ENCODE measurements at places on chromosomes 7 and 10.
A peak's percentile ranks its signal among the peaks of the same experiment; 100 is the strongest.

DNA sequence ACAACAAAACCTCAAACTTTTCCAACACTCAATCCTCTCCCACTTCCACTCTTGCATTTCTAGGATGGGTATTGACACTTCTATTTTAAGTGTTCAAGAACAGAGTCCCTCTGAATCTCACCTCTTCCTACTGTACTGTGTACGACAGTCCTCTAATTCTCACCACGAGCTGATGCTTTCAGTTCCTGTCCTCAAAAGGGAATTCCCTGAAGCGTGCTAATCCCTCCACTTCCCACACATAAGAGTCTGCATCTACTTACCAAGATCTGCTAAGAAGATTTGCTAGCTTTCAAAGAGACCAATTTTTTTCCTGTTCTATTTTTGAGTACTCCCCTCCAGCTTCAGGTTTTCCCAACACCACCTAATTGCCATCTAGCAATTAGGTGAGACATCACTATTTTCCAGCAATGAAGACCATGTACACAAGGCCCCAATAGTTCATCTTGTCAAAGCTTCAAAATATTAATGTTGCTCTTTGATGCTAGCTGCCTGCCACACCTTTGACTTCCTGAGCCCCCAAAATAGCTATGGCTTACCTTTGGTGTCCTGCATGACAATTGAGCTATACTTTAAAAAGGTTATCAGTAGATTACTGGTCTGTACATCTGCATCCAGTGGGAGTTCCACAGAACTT, 54.4 kb downstream of the ARMH3 start:
- no peaks in the 10 kb centered on the region for H3K36me3 ChIP-seq
- H3K4me3 ChIP-seq: no peak overlapping the region
- DNase-seq: no peak
- no peak overlapping the region for H3K27ac ChIP-seq
- H3K4me1 ChIP-seq: no peaks in the 10 kb centered on the region
- no peaks in the 10 kb centered on the region for H3K27me3 ChIP-seq

DNA sequence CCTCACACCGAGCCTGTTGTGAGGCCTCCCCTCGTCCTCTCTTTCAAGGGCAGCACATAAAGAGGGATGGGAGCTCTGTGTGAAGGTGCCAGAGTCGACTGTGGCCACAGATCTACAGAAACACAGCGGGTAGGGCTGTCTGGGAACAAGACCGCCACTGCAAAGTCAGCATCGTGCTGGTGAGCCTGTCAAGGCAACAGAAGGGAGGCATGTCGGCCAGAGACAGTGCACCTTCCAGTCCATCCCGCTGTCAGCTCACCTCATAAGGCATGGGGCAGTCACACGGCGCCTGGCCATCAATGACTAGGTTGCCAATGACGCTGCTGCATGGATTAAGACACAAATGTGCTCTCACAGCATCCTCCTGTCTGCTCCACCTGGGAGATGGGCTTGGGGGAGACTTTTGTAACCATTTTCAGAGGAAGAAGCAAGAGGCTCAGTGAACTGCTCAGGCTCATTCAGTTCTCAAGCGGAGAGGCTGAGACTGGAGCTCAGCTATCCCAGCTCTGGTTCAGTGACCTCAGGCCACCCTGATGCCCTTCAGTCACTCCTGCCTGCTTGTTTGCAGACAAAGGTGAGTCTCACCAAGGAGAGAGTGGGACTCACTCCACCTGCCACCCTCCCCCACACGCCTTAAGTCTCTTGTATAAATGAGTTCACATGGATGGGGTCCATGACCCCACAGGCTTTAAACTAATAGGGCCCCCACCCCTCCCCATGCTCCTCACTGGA, 125.5 kb downstream of the SORBS1 start:
- no peaks in the 10 kb centered on the region for H3K4me1 ChIP-seq
- no peak overlapping the region for H3K4me3 ChIP-seq
- DNase-seq: no peak
- no peaks in the 10 kb centered on the region for H3K36me3 ChIP-seq

DNA sequence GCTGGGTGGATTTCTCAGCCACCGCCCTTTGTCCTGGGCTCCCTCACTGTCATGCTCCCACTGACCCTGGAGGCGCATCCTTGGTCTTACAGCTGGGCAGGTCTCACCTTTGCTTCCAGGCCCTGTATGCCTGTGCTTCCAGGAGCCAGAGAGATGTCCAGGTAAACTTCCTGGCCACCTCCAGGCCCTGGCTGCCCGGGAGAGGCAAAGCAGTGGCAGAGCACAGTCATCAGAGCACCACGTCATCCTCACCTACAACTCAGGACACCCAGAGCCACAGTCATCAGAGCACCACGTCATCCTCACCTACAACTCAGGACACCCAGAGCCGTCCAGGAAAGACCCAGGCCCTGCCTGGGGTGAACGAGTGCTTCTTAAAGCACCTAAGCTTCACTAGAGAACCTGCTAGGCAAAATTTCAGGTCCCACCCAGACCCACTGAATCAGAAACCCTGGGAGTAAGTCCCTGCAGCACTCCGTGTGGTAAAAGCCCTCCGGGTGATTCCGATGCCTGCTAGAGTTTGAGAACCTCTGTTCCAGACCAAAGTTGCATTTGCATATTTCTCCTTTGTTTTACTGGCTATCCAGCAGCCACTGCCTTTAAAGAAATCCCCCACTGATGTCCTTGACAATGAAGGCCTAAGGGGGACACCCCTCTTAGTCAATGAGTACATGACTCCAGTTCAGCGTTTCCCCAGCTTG, 62.3 kb downstream of the DLG5 start:
- no peak overlapping the region for H3K4me3 ChIP-seq
- H3K27ac ChIP-seq: no peak overlapping the region
- no peak for DNase-seq
- no peaks in the 10 kb centered on the region for H3K27me3 ChIP-seq
- no peaks in the 10 kb centered on the region for H3K36me3 ChIP-seq

- no peak overlapping the region for H3K4me3 ChIP-seq
- no peaks in the 10 kb centered on the region for H3K27me3 ChIP-seq
- DNase-seq: no peak
- H3K4me1 ChIP-seq: no peaks in the 10 kb centered on the region
These were observed 22.5 kb upstream of the EPHB6 start for GRCh38 chr7:142832417-142832816.

- no peak overlapping the region for H3K4me3 ChIP-seq
- no peaks in the 10 kb centered on the region for H3K36me3 ChIP-seq
- no peaks in the 10 kb centered on the region for H3K4me1 ChIP-seq
These were observed 192.4 kb downstream of the PTN start for GRCh38 chr7:137151041-137151689.

- no peaks in the 10 kb centered on the region for H3K36me3 ChIP-seq
- H3K4me1 ChIP-seq: 0 out of 2 replicates have a peak, but pooled peaks cover 2% of the 10 kb centered on the region
- H3K4me3 ChIP-seq: no peak overlapping the region
- no peak for DNase-seq
These were observed 16.6 kb upstream of the ITIH2 start for GRCh38 chr10:7686351-7687171.

DNA sequence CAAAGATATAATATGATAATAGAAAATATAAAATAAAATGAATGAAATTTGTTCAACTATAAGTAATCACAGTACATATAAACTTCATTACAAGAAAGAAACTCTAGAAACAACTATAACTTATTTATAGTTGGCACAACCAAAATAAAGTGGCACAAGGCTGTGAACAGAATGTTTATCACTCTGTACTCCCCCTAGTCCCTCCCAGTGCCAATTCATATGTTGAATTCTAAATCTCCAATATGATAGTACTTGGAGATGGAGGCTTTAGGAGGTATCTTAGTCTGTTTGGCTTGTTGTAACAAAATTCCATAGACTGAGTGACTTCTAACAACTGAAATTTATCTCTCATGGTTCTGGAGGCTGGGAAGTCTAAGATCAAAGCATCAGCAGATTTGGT, 145.0 kb upstream of the TMEM229A start:
- no peak overlapping the region for H3K4me3 ChIP-seq
- no peaks in the 10 kb centered on the region for H3K4me1 ChIP-seq
- no peak overlapping the region for H3K27ac ChIP-seq

- H3K36me3 ChIP-seq: no peaks in the 10 kb centered on the region
- peaks cover 67% of the 10 kb centered on the region for H3K27me3 ChIP-seq
- H3K4me1 ChIP-seq: peaks cover 10% of the 10 kb centered on the region
- H3K4me3 ChIP-seq: peak within 1 kb of the TSS; percentile 65
- H3K27ac ChIP-seq: no peak within 1 kb of the TSS
These were observed at the start of gene RBP4 for GRCh38 chr10:93601146-93601773. Gene RBP4 (minus strand): TSS chr10:93601235. CDS start chr10:93601028, 207 bp downstream.

DNA sequence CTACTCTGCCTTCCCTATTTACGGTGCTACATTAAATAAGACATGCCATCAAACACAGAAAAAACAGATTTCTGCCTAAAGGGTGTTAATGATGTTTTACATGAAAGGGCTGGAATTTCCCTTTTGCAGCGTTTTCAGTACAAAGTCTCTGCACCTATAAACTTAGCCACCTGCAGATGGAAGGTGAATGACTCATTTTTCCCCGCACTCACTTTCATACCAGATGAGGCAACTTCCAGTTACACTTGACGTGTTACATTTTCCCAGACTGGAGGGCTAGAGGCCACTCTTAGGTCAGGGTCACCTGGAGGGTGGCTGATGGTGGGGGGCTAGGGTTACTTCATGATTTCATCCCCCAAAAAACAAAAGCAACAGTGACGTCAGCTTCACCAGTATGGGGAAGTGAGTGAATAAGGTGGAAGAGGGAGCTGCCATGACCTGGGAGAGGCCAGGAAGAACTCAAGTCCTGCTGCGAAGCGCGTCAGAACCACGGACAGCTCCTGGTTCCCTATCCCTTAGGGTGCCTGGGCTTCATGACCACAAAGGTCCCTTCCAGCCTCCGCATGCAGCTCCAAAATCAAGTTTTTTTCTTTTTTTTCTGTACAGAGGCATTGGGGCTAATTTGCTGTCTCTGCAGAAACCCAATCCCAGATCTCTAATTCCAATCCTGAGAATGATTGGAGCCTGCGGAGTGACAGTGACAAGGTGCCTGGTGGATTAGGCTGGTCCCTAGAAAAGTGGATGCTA, 94.0 kb downstream of the ADARB2 start:
- H3K4me3 ChIP-seq: no peak overlapping the region
- no peaks in the 10 kb centered on the region for H3K27me3 ChIP-seq
- peak; percentile 86 for DNase-seq
- no peak overlapping the region for H3K27ac ChIP-seq

DNA sequence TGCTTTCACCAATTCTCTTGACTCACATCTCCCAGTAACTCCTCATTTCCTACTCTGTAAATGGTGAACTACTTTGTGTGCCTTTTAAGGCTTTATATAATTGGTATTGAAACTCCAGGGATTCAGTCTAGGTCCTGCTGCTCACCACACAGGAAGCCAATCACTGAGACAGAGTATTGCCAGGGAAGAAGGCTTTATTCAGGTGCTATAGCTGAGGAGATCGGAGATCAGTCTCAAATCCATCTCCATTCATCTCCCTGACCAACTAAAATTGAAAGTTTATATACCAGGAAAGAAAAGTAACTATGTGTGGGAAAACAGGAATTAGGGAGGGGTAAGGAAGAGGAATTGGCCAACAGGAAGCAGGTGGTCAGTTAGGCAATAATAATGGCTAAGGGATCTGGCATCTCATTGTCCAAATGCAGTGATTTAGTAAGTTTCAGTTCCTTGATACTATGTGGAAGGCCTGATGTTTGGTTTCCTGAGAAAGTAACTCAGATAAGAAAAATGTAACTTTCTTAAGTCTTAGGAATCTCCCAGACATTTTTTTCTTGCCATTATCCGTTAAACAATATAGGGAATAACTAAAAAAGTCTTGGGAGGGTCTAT, 10.2 kb upstream of the SDHAF3 start:
- H3K36me3 ChIP-seq: no peaks in the 10 kb centered on the region
- H3K27me3 ChIP-seq: no peaks in the 10 kb centered on the region
- DNase-seq: no peak
- no peak overlapping the region for H3K4me3 ChIP-seq
- no peak overlapping the region for H3K27ac ChIP-seq

GRCh38 chr7:116630932-116631671, 40.9 kb upstream of the MET start:
- no peak overlapping the region for H3K4me3 ChIP-seq
- no peaks in the 10 kb centered on the region for H3K4me1 ChIP-seq
- no peaks in the 10 kb centered on the region for H3K36me3 ChIP-seq
- H3K27me3 ChIP-seq: no peaks in the 10 kb centered on the region
- no peak overlapping the region for H3K27ac ChIP-seq

GRCh38 chr10:1488970-1489548, 248.3 kb downstream of the ADARB2 start:
- peaks cover 8% of the 10 kb centered on the region for H3K4me1 ChIP-seq
- H3K36me3 ChIP-seq: no peaks in the 10 kb centered on the region
- no peaks in the 10 kb centered on the region for H3K27me3 ChIP-seq
- no peak overlapping the region for H3K4me3 ChIP-seq

DNA sequence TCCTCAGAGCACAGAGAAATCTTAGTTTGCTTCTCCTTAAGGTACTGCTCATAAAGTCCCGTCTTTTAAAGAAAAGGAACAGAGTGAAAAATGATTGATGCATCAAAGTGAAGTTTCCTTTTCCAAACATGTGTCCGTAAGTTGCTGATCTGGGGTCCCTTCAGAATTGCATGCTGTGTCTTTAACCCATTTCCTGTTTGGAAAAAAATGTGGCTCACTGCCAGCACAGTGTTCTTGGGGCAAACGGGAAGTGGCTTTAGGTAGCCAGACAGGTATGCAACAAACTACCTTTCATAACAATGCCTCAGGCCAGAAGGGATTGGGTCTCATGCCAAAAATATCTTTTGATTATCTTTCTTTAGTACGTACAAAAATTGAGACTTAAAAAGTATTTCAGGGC, 50.9 kb downstream of the TFAM start:
- H3K4me3 ChIP-seq: no peak overlapping the region
- H3K27me3 ChIP-seq: no peaks in the 10 kb centered on the region
- peaks cover 8% of the 10 kb centered on the region for H3K4me1 ChIP-seq
- peak; percentile 29 for DNase-seq
- H3K27ac ChIP-seq: no peak overlapping the region
- H3K36me3 ChIP-seq: no peaks in the 10 kb centered on the region

GRCh38 chr7:118214833-118215182, 9.7 kb upstream of the ANKRD7 start:
- no peak for DNase-seq
- H3K4me1 ChIP-seq: no peaks in the 10 kb centered on the region
- no peaks in the 10 kb centered on the region for H3K27me3 ChIP-seq
- H3K27ac ChIP-seq: no peak overlapping the region
- no peaks in the 10 kb centered on the region for H3K36me3 ChIP-seq

GRCh38 chr10:71213761-71214440, 1.5 kb downstream of the UNC5B start:
- no peak overlapping the region for H3K27ac ChIP-seq
- DNase-seq: peak; percentile 79
- H3K4me3 ChIP-seq: peak overlapping the region; percentile 96
- H3K36me3 ChIP-seq: no peaks in the 10 kb centered on the region

DNA sequence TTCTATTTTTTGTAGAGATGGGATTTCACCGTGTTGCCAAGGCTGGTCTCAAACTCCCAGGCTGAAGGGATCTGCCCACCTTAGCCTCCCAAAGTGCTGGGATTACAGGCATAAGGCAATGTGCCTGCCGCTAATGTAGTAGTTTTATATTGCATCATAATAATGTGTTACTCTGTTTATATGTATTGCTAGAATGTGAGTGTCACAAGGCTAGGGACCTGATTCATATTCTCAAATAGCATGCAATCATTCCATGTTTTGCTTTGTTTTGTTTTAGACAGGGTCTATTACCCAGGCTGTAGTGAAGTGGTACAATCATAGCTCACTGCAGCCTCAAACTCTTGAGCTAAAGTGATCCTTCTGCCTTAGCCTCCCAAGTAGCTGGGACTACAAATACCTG, 13.5 kb downstream of the CCL26 start:
- no peak for DNase-seq
- H3K27me3 ChIP-seq: no peaks in the 10 kb centered on the region
- no peak overlapping the region for H3K4me3 ChIP-seq

Measured in GM23338 (cell line).